NCI-H187 treated with DMSO at 0.1 percent for 48 hours (cell line): ENCODE measurements at places on chromosomes 5 and 9.
A peak's percentile ranks its signal among the peaks of the same experiment; 100 is the strongest.

GRCh38 chr5:40774623-40775022, 18.9 kb upstream of the TTC33 start:
- no peak for DNase-seq

DNA sequence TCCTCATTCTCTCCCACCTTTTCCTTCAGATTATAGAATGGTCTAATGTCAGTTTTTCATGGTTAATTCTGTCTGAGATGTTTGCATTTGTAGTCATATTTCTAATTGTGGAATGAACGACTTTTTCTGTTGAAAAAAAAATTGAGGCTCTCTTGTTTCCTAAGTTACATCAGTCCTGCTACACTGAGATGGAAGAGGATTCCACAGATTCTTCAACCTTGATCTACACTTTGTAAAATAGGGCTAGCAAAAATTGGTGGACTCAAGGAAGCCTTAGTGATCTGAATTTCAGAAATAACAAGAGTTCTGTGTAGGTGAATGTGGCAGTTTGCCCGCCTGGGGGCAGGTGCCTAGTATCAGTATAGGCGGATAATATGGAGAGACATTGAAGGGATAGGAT, 51.9 kb downstream of the ERBIN start:
- DNase-seq, result no peak

DNA sequence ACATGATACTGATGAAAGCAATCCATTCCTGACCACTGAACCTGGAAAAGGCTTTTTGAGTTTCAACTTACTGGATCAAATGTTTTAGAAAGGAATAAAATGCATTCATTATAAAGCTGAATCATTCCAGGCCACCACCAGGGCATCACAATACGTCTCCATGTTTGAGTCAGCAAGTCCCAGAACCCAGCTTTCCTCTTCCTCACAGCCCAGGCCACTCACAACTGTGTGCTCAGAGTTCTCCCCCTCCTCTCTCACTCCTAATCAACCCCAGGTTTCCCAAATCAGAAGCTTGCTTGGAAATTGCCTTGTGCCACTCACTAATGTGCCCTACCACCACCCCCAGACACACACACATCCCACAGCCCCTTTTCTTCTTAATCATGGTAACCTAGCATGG, 91.7 kb downstream of the GNA14 start:
- DNase-seq, result no peak

- DNase-seq, result no peak
Observed at GRCh38 chr5:82163452-82164175, 114.5 kb downstream of the RPS23 start.

- DNase-seq, result peak; percentile 30
Observed at GRCh38 chr5:5419291-5420210, 2.9 kb upstream of the ICE1 start.

DNA sequence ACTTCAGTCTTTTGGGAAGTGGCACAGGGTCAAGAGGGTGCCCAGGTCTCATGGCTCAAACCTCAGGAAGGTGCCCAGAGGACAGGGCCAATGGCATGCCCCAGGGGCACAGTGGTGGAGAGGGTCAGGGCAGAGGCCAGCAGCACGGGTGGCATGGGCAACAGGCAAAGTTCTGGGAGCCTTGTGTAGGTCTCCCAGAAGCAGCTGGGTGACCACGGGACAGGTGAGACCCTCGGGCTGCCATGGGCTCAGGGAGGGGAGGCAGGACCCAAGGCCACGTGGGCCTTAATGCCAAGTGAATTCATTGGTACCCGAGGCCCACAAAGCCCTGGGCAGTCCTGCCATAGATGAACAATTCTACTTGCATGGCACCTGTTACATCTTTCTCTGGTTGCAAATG, 72.4 kb upstream of the ADAMTS2 start:
- no peak for DNase-seq

GRCh38 chr5:154267516-154267915, 77.0 kb downstream of the GALNT10 start:
- DNase-seq, result no peak

DNA sequence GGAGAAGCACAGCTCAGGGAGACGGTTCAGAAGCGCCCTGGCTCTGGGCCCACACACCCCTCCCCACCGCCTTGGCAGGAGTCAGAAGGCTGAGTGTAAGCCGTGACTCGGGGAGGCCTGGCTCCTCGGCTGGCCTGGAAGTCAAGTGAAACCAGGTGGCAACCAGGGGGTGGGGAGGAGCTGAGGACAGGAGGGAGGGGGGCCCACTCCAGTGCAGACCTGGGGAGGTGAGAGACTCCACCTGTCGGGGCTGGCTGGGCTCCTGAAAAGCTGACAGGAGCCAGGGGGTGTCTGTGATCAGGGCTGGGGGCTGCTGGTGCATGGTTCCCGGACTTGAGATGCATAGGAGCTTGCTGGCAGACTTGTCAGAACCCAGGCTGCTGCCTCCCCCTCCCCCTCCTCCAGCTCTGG, 150.2 kb upstream of the PHYKPL start:
- no peak for DNase-seq
